ENCODE measurements at places on chromosomes 11 and 22.

DNA sequence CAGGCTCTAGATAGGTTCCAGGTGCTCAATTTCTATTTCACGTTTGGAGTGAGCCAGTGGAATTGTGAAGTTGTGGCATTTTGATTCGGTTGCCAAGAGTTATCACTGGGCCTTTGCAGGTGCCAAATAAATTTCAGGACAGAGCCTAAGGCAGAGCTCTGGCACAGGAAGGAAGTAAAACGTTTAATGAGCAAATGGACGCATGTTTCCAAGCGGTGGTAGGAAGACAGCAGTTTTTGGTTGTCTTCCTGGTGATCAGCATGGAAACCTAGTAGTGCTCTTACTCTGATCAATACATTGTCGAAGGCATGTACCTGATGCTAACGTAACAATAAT lies 452 bp downstream of the BIRC3 start:
- DNase-seq: no peak

GRCh38 chr11:19102521-19102900 lies 14.5 kb upstream of the ZDHHC13 start:
- DNase-seq: no peak

DNA sequence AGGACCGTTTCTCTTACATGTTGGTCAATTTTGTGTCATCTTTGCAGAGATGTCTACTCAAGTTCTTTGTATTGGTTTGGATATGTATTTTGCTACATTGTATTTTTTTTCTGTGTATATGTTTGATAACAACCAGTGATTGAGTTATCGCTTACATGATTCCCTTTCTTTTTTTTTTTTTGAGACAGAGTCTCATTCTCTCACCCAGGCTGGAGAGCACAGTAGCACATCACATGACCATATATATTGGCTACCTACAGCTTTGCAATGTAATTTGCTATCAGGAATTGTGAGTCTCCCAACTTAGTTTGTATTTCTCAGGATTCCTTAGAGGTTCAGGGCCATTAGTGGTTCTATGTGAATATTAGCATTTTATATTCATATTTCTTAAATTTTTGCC lies 59.5 kb downstream of the LRRC74B start:
- DNase-seq: no peak

DNA sequence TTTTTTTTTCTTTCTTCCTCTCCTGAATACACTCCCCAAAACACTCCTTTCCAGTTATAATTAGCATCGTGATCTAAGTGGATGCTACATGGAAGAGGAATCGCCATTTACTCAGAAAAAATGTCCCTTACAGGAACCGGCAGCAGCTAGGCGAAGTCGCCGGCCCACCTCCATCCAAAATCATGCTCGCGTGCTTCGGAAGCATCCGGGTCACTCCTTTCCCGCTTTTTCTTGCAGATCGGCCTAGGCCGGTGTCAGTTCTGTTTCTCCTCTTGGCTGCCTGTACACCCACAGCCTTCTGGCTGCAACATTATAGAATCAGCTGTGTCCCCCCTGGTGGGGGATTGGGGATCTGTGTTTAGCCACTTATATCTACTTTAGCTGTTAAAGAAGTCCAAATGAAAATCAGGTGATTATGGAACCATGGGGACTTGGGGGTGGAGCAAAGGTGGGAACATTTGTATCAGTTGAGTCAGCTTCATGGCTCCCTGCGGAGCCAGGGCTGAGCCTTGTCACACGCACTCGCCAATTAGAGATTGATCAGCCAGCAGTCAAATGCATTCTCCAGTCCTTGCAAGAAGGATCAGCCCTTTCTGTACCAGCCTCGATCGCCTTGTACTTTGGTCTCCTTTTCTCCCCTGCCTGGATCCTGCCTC lies 36.3 kb downstream of the ASRGL1 start:
- no peak for DNase-seq

- DNase-seq: no peak
These were observed 11.0 kb upstream of the OR10D3 start for GRCh38 chr11:124172101-124172500.

DNA sequence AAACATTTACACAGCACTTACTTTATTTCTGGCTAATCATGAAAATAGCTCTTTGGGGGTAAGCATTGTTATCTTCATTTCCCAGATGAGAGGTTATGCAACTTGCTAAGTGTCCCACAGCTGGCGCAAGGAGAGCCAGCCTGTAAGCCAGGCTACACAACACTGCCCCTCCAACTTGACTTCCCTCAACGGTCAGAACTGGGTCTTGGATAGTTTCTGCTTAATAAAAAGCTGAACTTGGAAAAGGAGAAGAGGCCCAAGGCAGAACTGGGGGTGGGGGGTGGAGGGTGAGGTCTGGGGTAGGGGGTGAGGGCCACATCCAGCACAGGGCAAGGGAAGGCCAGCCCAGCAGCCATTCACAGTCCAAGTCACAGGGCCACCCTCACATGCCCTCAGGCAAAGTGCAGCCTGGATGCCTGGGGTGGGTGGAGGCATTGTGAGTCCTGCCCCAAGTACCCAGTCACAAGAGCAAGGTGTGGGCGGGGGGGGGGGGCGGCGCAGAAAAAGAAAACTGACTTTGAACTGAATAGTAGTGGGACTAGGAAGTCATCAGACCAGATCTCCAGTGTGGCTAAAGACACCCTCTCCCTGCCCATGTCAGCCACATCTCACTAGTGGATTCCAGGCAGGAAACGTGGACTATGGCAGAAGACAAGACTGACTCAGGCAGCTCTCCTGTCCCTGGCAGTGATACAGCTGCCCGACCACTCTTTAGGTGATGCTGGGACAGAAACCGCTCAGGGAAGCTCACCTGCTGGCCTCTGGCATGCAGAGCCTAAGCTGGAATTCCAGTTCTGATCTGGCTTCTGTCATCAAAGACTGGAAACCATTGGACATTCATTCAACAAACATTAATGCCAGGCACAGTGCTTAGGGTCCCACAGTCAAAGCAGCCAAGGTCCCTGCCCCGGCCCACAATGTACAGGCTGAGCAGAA lies 52.4 kb downstream of the PACSIN2 start:
- DNase-seq: no peak

GRCh38 chr22:25213221-25213620 lies 6.2 kb upstream of the CRYBB2 start:
- DNase-seq: no peak

- no peak for DNase-seq
These were observed 11.9 kb downstream of the DKK3 start for GRCh38 chr11:11996321-11997048.
